Activated CD4-positive, alpha-beta T cell treated with anti-CD3 and anti-CD28 coated beads for 1 hour (primary cell): ENCODE measurements at places on chromosomes 4 and X.

DNA sequence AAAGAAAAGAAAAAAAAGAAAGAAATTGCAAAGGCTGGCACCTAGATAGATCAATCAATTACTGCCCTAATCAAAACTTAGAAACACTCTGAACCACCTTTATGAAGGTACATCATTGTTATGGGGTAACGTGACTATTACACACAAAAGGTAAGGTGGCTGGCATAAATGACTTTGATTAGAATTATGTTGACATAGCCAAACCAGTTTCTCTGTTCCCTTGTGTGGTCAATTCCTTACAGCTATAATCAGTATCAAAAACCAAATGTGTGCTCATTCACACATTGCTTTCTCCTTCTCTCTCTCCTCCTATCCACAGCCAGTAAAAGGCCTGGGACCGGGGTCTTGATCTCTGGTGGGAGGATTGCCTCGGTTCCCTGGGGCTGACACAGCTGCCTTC is 48.7 kb downstream of the RHOH start:
- DNase-seq: no peak

- no peak for DNase-seq
Observed at GRCh38 chrX:36847496-36847895, 160.7 kb upstream of the FAM47C start.

DNA sequence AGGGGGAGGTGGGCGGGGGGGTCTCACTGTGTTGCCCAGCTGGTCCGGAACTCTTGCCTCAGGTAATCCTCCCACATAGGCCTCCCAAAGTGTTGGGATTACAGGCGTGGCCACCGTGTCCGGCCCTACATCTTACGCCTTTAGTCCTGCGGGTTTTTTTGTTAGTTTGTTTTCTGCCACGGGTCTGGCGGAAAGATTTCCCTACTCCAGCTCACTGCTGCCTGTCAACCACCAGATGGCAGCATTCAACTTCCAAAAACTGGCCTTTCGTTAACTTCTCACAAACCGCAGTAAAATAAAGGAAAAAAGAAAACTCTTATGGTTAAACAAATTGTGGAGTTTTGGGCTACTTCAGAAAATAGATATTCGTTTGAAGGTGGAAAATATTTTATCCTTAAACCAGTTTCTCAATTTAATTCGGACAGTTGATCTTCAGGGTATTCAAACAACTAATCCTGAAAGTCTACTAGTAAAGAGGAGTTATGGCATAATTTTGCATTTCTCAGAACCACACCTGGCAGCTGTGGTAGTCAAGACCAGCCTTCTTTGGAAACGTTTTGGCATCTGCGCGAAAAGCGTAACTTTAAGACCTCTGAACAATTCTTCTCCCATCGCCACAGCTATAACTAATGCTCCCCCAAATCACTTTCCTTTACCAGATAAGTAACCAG is 41.1 kb downstream of the LUZP4 start:
- DNase-seq: no peak

DNA sequence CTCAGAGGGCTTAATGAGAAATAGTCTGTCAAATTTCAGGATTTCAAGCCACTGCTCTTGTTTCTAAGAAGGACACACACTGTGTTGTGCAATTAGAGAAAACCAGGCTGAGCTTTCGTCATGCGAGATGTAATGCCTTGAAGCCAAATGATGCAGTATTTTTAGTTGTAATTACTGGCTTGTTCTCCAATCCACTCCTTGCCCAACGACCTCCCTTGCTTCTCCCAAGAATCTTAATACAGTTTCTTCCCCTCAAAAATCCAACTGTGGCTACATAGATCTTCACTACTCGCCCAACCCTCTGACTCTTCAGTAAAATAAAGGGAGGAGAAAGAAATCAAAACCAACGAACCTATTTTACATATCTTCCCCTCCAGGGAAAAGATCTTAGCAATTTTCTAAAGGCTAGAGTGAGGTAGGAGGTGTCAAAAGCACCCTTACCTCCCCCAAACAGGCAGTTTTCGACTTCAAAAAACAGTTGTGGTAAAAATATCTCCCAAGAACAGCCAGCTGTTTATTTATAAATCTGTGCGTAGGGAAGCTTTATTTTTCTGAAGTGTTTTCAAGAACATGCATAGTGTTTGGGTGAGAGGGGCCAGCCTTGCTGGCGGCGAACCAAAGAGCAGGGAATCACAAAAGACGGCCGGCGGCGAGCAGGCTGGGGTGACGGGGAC is 68.7 kb downstream of the MGST2 start:
- no peak for DNase-seq

DNA sequence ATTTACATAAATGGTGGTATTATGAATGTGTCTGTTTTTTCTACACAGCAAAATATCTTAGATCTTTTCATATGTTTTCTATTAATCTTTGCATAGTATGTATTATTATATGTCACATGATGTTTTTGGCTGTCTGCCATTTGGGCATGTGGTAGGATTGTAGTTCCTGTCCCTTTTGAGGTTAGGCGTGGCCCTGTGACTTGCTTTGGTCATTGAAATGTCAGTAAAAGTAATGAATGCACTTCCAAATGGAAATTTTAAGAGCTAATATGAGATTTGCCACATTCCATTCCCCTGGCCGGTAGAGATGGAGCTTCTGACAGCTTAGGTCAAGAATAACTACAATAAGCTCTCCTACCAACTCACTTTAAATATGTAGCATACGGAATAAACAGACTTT is 45.1 kb downstream of the JADE3 start:
- no peak for DNase-seq

DNA sequence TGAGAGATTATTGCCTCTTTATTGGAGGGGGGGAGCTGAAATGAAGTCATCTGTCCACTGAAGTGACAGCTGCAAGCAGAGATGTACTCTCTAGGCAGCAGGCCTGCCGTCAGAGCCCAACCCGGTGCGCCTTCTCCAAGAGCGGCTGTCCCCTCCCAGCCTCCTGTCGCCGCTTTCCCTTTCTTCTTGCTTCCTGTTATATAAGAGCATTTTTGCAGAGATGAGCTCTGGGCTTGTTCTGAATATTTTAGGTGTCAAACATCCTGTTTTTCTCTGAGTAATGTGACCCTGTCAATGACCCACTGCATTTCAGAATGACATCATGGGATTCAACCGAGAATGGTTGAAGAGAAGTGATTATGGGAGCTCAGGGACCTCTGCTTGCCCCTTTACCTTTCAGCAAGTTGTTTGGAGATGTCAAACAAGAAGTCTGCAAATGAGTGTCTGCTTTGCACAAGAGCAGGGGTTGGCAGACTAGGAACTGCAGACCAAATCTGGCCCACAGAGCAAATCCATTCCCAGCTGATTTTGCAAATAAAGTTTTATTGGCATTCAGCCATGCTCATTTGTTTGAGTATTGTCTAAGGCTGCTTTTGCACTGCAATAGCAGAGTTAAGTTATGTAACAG is 79.9 kb downstream of the SLC9A6 start:
- DNase-seq: no peak
